Stimulated activated CD8-positive, alpha-beta memory T cell treated with anti-CD3 and anti-CD28 coated beads, Interleukin-15, amount 100 ng/mL, for 4 hours (primary cell): ENCODE measurements at places on chromosomes 7 and 10.

GRCh38 chr7:44072364-44073231 is 7.2 kb upstream of the PGAM2 start:
- DNase-seq: no peak

GRCh38 chr7:132815130-132815529 is 238.9 kb upstream of the PLXNA4 start:
- DNase-seq: no peak

DNA sequence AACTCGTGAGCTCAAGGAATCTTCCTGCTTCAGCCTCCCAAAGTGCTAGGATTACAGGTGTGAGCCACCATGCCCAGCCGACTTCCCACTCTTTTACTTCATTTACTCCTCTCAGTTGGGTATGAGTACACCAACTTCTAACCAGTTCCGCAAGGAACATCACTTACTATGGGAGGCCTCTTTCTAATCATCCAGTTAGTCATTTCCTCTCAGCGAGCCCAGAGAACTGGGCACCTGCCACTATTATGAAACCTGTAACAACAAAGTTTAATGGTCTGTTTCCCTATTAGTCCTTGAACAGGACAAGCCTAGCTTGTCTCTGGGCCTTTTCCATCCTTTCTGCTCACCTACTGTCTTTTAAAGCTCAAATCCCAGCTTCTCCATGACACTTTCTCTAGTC is 88.8 kb downstream of the DNMBP start:
- no peak for DNase-seq

GRCh38 chr7:143385891-143386781 is 5.0 kb downstream of the ZYX start:
- DNase-seq: no peak

GRCh38 chr7:149750122-149750845 is 23.1 kb downstream of the ZNF467 start:
- no peak for DNase-seq

GRCh38 chr7:35701287-35701900 is 6.5 kb upstream of the HERPUD2 start:
- DNase-seq: no peak

GRCh38 chr10:90087197-90088023 is 386.0 kb downstream of the KIF20B start:
- no peak for DNase-seq

- DNase-seq: no peak
These were observed 187.0 kb downstream of the MAD1L1 start for GRCh38 chr7:2045559-2046405.

- no peak for DNase-seq
These were observed 191.4 kb upstream of the STK17A start for GRCh38 chr7:43391518-43391917.

GRCh38 chr10:24866604-24867583 is 85.5 kb downstream of the PRTFDC1 start:
- no peak for DNase-seq

DNA sequence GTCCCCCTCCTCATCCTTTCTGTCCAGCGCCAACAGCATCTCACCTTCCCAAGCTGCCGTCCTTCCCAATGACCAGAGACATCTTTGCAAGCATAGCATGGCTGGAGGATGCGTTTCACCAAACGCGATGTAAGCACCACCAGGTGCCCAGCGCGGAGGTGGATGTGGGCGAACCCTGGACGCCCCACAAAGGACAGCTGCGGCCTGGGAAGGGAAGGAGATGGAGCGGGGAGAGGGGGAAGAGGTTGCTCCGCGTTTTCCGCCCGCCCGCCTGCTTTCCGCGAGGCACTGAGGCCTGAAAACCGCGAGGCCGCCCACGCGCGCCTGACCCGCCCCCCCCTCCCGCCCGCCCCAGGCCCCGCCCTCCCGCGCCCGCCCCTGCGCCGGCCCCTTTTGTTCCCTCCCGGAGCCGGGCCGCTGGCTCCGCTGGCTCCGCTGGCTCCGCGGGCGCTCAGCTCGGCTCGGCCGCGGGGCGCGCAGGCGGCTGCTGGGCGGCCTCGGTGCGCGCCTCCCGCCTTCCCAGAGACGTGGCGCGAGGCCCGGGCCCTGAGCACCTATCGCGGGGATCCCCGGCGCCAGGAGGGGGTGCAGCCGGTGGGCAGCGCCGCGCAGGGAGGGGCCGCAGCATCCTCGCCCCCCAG is at the start of gene CLIP2:
Gene CLIP2 (plus strand): TSS at position 390 of the 641 bp plus-strand sequence. CDS start 28,140 bp downstream, outside the sequence.
- DNase-seq: peak; percentile 72

DNA sequence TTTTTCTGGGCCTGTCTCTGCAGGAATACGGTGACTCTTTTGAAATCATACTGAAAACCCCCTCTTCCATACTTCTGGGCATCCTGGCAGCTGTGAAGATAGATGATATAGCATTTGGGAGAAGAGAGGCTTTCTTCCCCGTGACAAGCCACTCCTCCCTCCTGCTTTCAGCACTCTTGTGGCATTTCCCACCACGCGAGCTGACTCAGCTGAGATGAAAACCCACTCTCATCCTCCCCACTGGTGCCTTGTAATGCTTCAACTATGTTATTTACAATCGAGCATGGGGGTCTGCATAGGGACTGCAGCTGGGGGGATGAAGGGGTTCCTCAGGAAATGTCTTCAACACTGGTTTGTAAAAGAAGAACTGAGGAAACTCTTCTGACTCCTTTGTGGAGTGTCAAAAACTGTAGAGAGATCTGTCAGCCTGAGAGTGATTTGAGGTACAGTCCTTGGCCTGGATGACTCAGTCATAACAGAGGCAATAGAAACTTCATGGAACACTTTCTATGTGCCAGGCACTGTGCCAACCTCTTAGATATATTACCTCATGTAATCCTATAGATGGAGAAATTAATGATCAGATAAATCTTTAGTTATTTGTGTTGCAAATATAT is 1.7 kb upstream of the TBATA start:
- peak; percentile 8 for DNase-seq

DNA sequence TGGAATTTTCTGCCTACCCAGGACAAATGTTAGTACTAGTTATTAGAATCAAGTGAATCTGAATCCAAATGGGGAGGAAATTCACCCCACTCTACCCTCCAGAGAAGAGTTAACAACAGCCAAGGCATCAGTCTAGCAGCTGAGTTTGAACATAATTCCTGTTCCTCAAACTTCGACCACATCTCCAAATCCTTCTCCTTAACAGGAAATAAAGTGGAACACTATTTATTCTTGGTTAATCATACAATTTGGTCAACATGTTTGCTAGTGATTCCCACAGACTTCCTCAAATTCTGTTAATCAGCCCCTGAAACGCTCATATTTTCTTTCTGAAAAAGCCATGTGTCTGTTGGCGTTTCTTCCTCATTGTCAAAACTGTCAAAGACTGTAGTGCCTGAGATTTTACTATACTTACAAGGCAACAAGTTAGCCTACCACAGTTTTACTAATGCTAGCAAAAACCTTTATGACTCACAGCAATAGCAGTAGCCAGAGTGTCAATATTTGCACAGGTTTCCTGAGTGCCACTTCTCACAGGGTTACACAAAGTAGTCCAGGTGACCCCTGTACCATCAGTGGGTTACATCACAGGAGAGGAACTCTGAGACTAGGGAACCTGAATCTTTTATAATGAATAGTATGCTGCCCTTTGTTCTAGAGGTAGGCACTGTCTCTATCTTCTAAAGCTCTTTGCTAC is 202.9 kb downstream of the GRM3 start:
- no peak for DNase-seq

DNA sequence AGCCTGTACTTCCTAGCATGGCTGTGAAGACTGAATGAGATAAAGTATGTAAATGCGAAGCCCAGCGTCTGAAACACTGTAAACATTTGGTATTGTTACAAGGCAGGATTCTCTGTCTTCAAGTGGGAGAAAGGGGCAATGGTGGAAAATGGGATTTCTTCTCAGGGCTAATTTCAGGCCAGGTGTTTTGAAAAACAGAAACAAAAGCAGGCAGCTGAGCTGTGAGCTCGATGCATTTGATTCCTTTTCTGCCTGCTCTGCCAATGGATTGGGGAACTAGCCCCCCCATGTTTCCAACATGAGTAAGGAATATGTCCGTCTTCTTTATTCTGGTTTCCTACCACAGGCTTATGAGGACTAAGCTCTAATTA is 732.1 kb upstream of the AUTS2 start:
- DNase-seq: no peak

DNA sequence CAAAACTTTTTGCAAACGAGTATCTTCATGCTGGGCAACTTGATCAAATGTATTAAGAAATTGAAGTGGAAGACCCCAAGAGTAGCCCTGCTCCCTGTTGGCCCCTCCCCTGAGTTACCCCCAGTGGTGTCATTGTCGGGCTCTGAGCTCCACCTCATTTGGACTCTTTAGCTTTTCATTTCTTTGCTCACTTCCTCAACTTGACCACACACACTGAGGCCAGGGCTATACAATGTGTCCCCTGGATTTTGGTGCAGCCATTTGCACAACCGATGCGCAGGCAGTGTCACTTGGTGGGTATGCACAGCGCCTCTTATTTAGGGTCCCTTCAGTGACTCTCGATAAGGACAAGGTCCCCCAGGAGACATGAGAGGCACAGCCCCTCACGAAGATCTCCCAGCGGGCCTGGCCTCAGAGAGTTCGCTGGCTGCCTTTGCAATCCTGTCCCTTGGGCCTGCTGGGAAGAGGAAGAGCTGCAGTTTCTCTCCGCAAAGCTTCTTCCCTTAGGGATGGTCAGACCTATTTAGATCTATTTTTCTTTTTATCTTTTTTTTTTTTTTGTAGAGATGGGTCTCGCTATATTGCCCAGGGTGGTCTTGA is 2.5 kb upstream of the MUC3A start:
- no peak for DNase-seq

- no peak for DNase-seq
These were observed 13.2 kb downstream of the YKT6 start for GRCh38 chr7:44213877-44214388.

GRCh38 chr7:98265841-98266271 is 13.8 kb upstream of the TECPR1 start:
- DNase-seq: no peak

- DNase-seq: peak; percentile 0
These were observed 449.6 kb downstream of the GRM8 start for GRCh38 chr7:126803060-126803665.

DNA sequence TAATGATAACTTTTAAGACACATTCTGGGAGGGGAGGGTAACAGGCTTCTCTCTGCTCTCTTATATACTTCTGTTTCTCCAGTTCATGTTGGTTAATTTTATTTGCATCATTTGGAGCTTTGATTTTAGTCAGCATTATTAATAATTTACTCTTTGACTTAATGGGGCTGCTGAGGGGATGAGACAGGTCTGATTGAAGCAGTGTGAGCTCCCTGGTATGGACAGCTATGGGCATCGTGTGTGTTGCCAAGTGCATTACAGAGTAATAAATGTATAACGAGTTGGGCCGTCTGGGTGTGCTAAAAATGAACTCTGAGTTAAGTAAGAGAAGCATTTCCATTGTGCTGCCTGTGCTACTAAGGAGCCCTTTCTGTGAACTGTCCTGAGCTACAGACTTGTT is 31.7 kb upstream of the IKZF1 start:
- no peak for DNase-seq
